ENCODE measurements at places on chromosomes 6 and 20. TPM values are rescaled to one million over a fixed set of nuclear protein-coding genes. Genes with fewer than 3 reads are reported as not detected.

The CPXM1 gene
- total RNA-seq, result 47.8 TPM

The TMC2 gene
- not detected for total RNA-seq

The KCNQ5 gene
- total RNA-seq, result 3.8 TPM

The OPRM1 gene
- total RNA-seq, result not detected

The MAP7 gene
- total RNA-seq, result 0.73 TPM

The CALHM5 gene
- not detected for total RNA-seq

The AVP gene
- not detected for total RNA-seq

The CLVS2 gene
- not detected for total RNA-seq

The COL9A3 gene
- not detected for total RNA-seq

The GSTA2 gene
- not detected for total RNA-seq

The PAX1 gene
- total RNA-seq, result not detected

The PGC gene
- not detected for total RNA-seq

The SNAP25 gene
- total RNA-seq, result not detected

The SASH1 gene
- 0.20 TPM for total RNA-seq

The PTPN1 gene
- total RNA-seq, result 105 TPM

The NUS1 gene
- 59.1 TPM for total RNA-seq

The OGFR gene
- total RNA-seq, result 88.7 TPM

The PRR18 gene
- total RNA-seq, result not detected

The EFHC1 gene
- total RNA-seq, result 5.5 TPM

The PTCHD4 gene
- not detected for total RNA-seq

The STMND1 gene
- not detected for total RNA-seq

The FAM83B gene
- total RNA-seq, result not detected

The SGK2 gene
- total RNA-seq, result 0.57 TPM

The ASIP gene
- not detected for total RNA-seq

Measured in natural killer cell treated with Interleukin-12 subunit alpha and Interleukin-12 subunit beta and Interleukin-15 and Interleukin-18, amount 100 ng/mL, for 72 hours (primary cell).